Endothelial cell of umbilical vein (primary cell): ENCODE measurements at places on chromosomes 5 and 9. TPM values are rescaled to one million over a fixed set of nuclear protein-coding genes. Genes with fewer than 3 reads are reported as not detected.
A peak's percentile ranks its signal among the peaks of the same experiment; 100 is the strongest.

The EGFL7 gene
- 1,377 and 1,605 TPM in 2 replicates for polyA plus RNA-seq

The FOXD4L4 gene
- polyA plus RNA-seq = not detected in 2 replicates

The SLC6A7 gene
- polyA plus RNA-seq = not detected in 2 replicates

The TRPM3 gene
- polyA plus RNA-seq = 0.10 and 0.17 TPM in 2 replicates

The SURF6 gene
- polyA plus RNA-seq = 4.9 TPM in 2 replicates

The TLX3 gene
- polyA plus RNA-seq = not detected in 2 replicates

The SLC46A2 gene
- polyA plus RNA-seq = not detected in 2 replicates

The C1QTNF2 gene
- polyA plus RNA-seq = 0.46 and 0.52 TPM in 2 replicates

The MEIKIN gene
- not detected in 2 replicates for polyA plus RNA-seq

DNA sequence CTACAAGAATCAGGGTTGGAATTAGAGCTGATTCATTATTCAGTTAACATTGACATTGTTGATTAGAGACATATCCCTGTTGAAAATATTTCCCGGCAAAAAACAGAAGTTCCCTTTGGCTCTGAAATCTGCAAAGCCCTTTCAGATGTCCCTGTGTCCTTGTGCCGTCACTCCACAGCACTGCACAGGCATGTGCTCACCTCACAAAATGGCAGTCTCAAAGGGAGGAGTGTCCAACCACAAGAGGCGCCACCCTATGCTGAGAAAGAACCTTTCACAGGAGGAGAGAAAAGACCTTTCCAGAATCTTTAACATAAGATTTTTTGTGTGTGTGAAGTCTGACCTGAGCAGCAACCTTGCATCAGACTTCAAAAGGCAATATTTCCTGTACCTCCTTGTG, 112.8 kb upstream of the PRSS3 start:
- H3K4me3 ChIP-seq = no peak overlapping the region
- H3K4me1 ChIP-seq = no peaks in the 10 kb centered on the region
- H3K27ac ChIP-seq = no peak overlapping the region

DNA sequence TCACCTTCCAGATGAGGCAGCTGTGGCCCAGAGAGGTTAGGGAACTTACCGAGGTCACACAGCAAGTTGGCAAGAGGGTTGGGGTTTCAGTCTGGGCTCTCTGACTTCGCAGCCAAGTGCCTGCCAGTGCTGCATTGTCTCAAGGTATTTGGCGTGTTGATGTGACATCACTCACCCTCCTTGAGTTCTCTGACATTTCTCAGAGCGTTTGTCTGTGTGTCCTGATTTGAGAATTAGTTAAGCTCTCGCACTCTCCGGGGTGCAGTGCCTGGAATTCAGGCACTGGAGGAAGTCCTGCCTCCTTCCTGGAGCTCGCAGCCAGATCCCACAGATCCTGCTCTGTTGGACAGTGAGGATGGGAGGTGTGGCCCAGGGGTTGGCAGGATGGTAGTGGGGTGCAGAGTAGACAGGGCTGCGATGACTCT, 25.7 kb downstream of the WWC1 start:
- no peak for DNase-seq
- peaks cover 4% of the 10 kb centered on the region for H3K4me1 ChIP-seq
- H3K36me3 ChIP-seq = no peaks in the 10 kb centered on the region

- H3K27me3 ChIP-seq = no peaks in the 10 kb centered on the region
- no peak overlapping the region for H3K27ac ChIP-seq
- H3K4me1 ChIP-seq = peaks cover 3% of the 10 kb centered on the region
- H3K4me3 ChIP-seq = no peak overlapping the region
- DNase-seq = no peak
Observed at GRCh38 chr9:82132024-82132423, 143.5 kb downstream of the SPATA31D1 start.

DNA sequence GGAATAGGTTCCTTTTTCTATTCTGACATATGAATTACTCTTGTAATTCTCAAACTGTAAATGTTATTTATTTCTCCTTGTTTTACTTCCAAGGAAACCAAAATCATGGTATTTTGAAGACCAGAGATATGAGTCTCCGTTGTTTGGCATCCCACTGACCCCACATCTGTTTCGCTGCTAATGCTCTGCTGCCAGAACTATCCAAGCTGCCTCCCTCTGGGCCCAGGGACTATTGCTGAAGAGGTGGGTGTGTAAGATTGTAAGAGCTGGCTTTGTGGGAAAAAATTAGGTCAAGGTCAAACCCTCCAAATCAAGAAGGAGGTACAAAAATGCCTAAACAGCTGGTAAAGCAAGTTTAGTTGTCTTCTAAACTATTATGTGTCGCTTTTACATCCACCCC, 129.4 kb upstream of the MYO10 start:
- no peaks in the 10 kb centered on the region for H3K27me3 ChIP-seq
- no peak overlapping the region for H3K4me3 ChIP-seq
- peaks cover 9% of the 10 kb centered on the region for H3K4me1 ChIP-seq
- no peak overlapping the region for H3K27ac ChIP-seq
- no peak for DNase-seq

DNA sequence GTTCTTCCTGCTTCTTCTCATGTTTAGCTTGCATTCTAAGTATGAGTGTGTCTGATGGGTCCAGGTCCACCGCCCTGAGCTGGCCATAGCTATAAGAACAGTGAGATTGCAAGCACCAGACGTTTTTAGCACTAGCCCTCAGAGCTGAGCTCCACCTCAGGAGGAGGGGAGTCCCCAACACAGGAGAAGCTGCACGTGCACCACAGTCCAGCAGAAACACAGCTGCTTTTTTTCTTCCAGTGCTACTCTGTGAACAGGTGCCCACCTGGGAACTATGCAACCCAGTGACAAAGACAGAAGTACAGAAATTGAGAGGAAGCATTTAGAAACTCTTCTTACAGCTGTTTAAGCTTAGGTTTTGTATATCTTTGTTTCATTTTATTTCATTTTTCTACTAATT, 299.4 kb downstream of the MARCHF11 start:
- no peaks in the 10 kb centered on the region for H3K36me3 ChIP-seq
- no peak overlapping the region for H3K27ac ChIP-seq
- DNase-seq = no peak
- no peak overlapping the region for H3K4me3 ChIP-seq
- H3K4me1 ChIP-seq = no peaks in the 10 kb centered on the region

- H3K27ac ChIP-seq = no peak overlapping the region
- peaks cover 2% of the 10 kb centered on the region for H3K27me3 ChIP-seq
- H3K4me1 ChIP-seq = no peaks in the 10 kb centered on the region
- no peak overlapping the region for H3K4me3 ChIP-seq
- H3K36me3 ChIP-seq = no peaks in the 10 kb centered on the region
Observed at GRCh38 chr9:126132746-126133145, 193.9 kb upstream of the MVB12B start.

DNA sequence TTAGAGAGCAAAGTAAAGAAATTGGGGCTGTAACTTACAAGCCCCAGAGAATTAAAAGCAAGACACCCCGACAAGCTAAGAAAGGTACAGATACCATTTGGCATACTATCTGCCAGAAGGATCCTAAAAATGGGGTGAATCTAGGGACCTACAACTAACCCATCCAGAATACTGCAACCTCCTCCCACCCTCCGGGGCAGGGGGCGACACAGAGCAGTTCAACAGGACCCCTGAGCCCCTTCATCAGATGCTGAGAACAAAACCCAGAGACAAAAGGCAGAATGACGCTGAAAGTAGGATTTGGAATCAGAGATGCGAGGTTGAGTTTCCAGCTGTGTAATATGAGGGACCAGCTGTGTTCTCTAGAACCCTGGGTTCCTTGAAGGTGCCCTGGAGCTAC, 71.2 kb downstream of the EPB41L4B start:
- no peak overlapping the region for H3K4me3 ChIP-seq
- no peaks in the 10 kb centered on the region for H3K27me3 ChIP-seq
- DNase-seq = no peak
- peaks cover 24% of the 10 kb centered on the region for H3K4me1 ChIP-seq
- H3K36me3 ChIP-seq = no peaks in the 10 kb centered on the region

DNA sequence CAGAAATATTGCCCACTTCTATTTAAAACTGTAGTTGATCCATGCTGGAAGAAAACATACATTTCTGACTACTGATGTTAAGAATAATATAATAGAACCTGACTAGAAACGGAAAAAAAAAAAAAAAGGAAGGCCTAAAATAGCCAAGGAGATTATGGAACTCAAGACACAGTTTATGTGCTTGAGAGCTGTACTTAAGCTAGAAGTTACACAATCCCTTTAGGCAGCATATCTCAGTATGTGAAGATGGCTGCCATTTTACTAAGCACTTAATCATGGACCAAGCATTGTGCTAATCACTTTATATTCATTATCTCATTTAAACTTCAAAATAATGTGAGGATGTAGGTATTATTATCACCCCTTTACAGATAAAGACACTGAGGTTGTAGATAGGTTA, 73.0 kb upstream of the NR4A3 start:
- no peak for DNase-seq
- H3K27ac ChIP-seq = no peak overlapping the region
- H3K4me3 ChIP-seq = no peak overlapping the region
- H3K4me1 ChIP-seq = no peaks in the 10 kb centered on the region
- no peaks in the 10 kb centered on the region for H3K36me3 ChIP-seq

- no peak overlapping the region for H3K4me3 ChIP-seq
- H3K27me3 ChIP-seq = no peaks in the 10 kb centered on the region
Observed at GRCh38 chr9:113828221-113828620, 47.9 kb upstream of the ZNF618 start.

- no peaks in the 10 kb centered on the region for H3K27me3 ChIP-seq
- H3K4me3 ChIP-seq = no peak overlapping the region
- no peaks in the 10 kb centered on the region for H3K36me3 ChIP-seq
- H3K4me1 ChIP-seq = peaks cover 20% of the 10 kb centered on the region
- peak; percentile 91 for DNase-seq
Observed at GRCh38 chr5:112472614-112473013, 53.5 kb upstream of the EPB41L4A start.

GRCh38 chr9:2657427-2657826, 35.8 kb downstream of the VLDLR start:
- no peak for DNase-seq
- peaks cover 12% of the 10 kb centered on the region for H3K4me1 ChIP-seq
- no peaks in the 10 kb centered on the region for H3K27me3 ChIP-seq
- no peak overlapping the region for H3K27ac ChIP-seq
- no peak overlapping the region for H3K4me3 ChIP-seq

DNA sequence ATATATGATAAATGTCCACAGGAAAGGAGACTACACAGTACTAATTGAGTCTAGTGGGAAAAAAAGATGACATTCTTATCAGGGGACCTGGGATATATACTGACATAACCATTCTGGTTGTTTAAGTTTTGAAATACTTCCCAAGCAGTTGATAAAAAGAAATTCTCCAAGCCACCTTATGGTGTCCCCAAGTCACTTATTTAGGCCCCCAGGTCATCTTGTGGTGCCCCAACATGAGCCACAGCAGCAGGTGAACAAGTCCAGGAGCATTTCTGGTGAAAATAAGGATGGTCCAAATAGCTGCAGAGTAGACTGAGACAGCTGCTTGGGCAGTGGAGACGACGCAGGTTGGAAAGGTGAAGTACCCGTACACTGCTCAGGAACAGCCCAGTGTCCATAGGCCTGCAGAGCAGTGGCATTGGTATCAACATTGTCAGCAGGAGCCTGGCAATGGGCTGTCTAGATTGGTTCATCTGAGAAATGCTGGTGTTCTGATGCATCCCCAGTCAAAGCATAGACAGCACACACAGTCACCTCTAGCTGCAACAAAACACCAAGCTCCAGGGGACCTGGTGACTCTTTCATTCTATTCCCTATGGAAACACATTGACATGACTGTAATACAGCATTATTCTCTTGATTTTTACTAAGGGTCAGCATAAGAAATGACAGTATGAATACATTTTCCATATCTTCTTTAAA, 430.6 kb downstream of the NR2F1-AS1 start:
- H3K4me3 ChIP-seq = no peak overlapping the region
- DNase-seq = no peak
- H3K4me1 ChIP-seq = peaks cover 17% of the 10 kb centered on the region

GRCh38 chr5:107248066-107248695, 422.6 kb downstream of the EFNA5 start:
- H3K36me3 ChIP-seq = no peaks in the 10 kb centered on the region
- H3K4me3 ChIP-seq = no peak overlapping the region
- DNase-seq = peak; percentile 69

GRCh38 chr5:108661024-108661423, 86.7 kb upstream of the FER start:
- peaks cover 13% of the 10 kb centered on the region for H3K4me1 ChIP-seq
- DNase-seq = peak; percentile 39
- H3K4me3 ChIP-seq = no peak overlapping the region
- H3K27me3 ChIP-seq = no peaks in the 10 kb centered on the region
- peak overlapping the region; percentile 71 for H3K27ac ChIP-seq
- H3K36me3 ChIP-seq = no peaks in the 10 kb centered on the region

GRCh38 chr5:180178531-180179441, 30.2 kb downstream of the RASGEF1C start:
- no peaks in the 10 kb centered on the region for H3K36me3 ChIP-seq
- no peak overlapping the region for H3K27ac ChIP-seq
- DNase-seq = no peak
- no peak overlapping the region for H3K4me3 ChIP-seq
- no peaks in the 10 kb centered on the region for H3K27me3 ChIP-seq
- H3K4me1 ChIP-seq = no peaks in the 10 kb centered on the region

DNA sequence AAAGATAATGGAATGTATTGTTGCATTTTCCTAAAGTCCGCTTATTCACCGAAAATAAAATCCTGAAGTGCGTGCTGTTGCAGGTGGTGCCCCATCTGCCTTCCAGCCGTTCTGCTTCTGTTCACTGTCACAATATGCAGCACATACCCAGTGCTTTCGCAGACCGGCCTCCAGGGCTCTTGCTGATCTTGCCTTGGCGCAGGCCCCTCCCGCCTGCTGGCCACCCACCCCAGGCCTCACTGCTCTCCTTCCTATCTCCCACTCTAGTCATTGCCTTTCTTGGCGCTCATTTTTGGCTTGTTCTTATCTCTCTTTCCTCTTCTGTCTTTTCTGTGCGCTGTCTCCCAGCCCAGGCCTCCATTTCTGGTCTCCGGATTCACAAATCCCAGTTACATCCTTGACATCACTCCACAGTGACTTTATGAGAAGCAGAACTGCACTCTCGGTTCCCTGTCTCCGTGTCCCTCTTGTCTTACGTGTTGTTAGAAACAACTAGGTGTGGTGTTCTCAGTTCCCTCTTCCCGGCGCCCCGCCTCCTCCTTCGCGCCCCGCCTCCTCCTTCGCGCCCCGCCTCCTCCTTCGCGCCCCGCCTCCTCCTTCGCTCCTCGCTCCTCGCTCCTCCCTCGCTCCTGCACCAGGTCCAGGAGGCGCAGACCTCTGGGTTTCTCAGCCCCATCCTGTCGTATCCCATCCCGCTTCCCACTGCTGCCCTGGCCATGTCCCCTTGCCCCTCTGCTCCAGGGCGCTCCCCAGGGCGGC, 201.7 kb upstream of the OTULINL start:
- no peaks in the 10 kb centered on the region for H3K27me3 ChIP-seq
- H3K4me1 ChIP-seq = no peaks in the 10 kb centered on the region
- no peak overlapping the region for H3K27ac ChIP-seq
- peaks cover 29% of the 10 kb centered on the region for H3K36me3 ChIP-seq

DNA sequence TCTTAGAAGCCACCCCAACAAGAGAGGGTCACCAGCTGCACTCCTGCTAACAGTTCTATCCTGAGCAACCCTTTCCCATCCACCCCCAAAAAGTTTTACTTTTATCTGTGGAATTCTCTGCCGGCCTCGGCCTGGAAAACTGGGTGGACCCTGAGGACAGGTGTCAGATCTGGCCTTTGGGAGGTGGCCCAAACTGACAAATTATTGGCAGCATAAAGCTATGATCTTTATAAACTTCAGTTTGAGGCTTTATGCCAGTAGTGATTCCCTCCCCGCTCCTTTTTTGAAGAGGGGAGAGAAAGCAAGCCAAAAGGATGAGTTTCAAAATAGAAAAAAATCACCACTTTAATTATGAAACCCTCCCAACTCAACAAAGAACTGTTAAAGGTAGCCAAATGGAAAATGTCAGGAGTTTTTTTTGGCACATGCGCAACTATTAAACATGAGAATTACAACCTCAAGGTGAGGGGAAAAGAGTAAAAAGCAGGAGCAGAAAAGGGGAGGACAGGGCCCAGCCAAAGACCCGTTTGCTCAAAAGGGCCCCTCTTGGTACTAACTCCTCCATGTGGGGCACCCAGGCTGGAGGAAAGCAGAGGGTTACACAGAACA, 49.4 kb downstream of the FBXW11 start:
- H3K4me3 ChIP-seq = no peak overlapping the region
- H3K36me3 ChIP-seq = no peaks in the 10 kb centered on the region
- H3K4me1 ChIP-seq = peaks cover 25% of the 10 kb centered on the region
